Stimulated activated CD4-positive, alpha-beta T cell treated with anti-CD3 and anti-CD28 coated beads, Interleukin-1b, Interleukin-23, amount 100 ng/mL, for 1 hour (primary cell): ENCODE measurements at places on chromosomes 5 and 9.

GRCh38 chr5:34891981-34892380 is 23.3 kb downstream of the RAD1 start:
- no peak for DNase-seq

- no peak for DNase-seq
These were observed 18.3 kb downstream of the DOCK2 start for GRCh38 chr5:169655353-169655752.

DNA sequence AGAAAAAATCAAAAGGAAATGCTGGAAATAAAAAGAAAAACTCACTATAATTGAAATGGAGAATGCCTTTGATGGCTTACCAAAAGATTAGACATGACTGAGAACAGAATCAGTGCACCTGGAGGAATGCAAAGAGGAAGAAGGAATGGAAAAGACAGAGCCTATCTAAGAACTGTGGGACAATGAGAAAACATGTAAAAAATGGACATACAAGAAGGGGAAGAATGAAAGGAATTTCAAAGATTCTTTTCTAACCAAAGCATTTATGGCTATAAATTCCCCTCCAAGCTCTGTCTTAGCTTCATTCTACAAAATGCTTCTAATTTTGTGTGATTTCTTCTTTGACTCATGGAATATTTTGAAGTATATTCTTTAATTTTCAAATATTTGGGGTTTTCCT is 47.5 kb upstream of the CLK4 start:
- no peak for DNase-seq

GRCh38 chr9:89177944-89178829 is at the start of gene SHC3:
Gene SHC3, minus strand, starts transcription at chr9:89178818. Its CDS starts 358 bp downstream, at chr9:89178460.
- DNase-seq = no peak

DNA sequence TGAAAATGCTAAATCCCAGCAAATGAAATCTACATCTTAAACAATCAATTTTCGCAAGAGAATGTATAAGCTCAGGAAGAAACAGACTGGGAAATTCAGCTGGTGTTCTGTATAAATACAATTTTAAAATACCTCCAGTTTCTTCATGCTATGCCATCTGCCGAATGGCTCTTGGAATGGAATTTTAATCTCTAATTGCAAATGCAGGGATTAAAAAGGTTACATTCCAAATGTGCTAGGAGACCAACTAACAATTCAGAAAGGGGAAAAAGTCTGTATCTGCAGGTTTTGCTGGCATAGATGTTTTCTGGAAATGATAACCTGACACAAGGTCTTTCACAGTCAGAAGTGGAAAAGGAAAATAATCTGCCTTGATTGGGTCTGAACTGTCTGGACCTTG is 379.7 kb downstream of the MAT2B start:
- DNase-seq = no peak

DNA sequence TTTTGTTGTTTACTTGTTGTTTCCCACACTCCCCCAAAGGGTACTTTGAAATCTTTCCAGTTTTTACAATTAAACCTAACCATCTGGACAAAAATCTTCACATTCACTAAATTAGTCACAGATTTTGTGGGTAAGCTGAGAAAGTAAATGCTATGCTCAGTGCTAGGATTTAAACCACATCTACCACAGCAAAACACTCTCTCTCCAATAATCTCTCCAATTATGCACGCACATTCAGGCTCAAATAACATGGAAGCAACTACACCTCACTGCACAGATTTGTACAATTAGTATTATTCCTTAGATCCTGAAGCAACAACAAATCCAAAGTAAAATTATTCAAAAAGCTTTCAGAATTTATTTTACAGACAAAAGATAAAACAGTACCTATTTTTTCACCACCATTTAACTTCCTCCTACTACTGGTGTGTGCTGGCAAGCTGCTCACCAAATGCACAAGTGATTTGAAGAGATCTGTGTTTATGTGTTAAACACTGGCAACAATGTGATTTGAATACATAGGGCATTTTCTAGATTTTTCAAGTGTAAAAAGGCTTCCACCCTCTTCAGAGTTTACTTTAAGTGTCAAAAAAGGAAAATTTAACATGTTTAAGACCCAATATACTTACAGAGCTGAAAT is 16.6 kb downstream of the ZNF608 start:
- DNase-seq = no peak
